Kasumi-1 (cell line): ENCODE measurements at places on chromosomes 7 and 10.

GRCh38 chr10:89759531-89759930 lies 58.1 kb downstream of the KIF20B start:
- no peak for DNase-seq

GRCh38 chr10:71393841-71394475 lies 2.8 kb upstream of the CDH23 start:
- DNase-seq = no peak

DNA sequence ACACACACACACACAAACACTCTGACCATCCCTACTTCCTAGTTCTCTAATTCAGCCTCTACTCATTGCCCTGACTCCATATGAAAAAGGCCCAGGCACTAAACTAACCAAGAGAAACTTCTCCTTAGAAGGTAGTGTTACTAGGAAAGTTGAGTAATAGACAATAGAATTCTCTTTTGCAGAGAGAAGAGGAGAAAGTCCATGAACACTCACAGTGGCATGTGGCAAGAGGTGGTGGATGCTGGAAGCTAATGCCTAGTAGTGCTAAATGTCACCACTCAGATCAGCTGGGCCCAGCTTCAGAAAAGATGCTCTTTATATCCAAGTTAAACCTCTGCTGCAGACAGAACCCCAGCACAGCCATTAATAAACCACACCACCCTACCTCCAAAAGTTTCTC lies 58.2 kb downstream of the SORBS1 start:
- no peak for DNase-seq

DNA sequence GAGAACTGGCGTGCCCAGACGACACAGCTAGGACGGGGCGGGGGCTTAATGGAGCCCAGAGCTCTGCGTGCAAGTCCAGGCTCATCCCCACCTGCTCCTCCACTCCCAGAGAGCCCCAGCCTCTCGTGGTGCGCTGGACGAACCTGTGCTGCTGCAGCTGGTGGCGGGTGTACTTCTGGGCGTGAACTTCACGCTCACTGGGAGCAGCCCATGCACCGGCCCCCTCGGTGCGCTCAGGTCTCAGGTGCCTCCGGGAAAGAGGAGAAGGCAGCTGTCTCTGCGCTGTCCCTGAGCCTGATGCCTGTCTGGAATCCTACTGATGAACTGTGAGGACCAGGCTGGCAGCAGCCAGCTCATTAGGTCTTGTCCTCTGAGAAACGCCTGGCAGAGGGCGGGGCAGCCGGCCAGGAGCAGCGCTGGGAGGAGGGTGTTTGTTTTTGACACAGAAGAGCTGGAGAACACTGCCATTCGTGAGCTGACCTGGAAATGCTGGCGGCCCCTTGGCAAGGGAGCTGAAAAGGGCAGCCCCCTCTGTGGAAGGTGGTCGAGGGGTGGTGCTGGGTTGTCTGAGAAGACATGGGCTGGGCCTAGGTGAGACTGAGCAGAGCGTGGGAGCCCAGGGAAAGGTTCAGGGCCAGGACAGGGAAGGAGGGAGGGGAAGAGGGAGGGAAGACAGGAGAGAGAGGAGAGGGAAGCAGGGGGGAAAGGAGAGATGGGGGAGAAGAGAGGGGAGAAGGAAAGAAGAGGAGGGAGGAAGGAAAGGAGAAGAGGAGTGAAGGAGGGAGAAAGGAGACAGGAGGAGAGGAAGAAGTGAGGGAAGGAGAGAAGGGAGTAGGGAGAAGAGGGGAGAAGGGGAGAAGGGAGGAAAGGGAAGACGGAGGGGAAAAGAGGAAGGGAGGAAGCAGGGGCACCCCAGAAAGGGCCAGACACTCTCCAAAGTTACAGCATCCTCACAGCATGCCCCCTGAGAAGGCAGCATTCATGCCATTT lies 53.5 kb upstream of the TNS3 start:
- no peak for DNase-seq

DNA sequence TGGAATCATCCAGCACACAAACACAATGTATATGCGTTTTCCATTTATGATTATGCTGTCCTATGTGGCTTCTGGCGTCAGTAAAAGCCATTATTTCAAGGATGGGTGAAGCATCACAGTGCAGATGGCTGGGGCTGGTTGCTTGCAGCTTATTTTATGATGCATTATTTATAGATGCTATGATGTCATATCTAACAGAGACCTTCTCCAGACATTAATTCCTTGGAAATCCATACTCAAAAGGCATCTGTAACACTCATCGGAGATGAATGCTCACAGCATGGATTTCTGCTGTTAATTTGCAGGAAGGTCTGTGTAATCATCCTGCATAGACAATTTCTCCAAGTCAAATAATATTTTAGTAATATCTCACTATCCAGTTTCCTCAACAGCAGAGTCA lies 7.2 kb downstream of the RGS10 start:
- DNase-seq = no peak

- DNase-seq = no peak
These were observed 38.7 kb upstream of the GSAP start for GRCh38 chr7:77454802-77455201.

GRCh38 chr10:86389441-86390193 lies 23.0 kb upstream of the GRID1 start:
- DNase-seq = no peak

- no peak for DNase-seq
These were observed 335.8 kb downstream of the FRMD4A start for GRCh38 chr10:13994932-13995331.

GRCh38 chr10:25294032-25294926 lies 119.5 kb downstream of the GPR158 start:
- no peak for DNase-seq

GRCh38 chr7:107865956-107866775 lies 24.8 kb upstream of the DLD start:
- DNase-seq = no peak

- peak; percentile 53 for DNase-seq
These were observed 4.3 kb downstream of the PFKP start for GRCh38 chr10:3071405-3072198.

- no peak for DNase-seq
These were observed 33.1 kb downstream of the GPRIN2 start for GRCh38 chr10:46523119-46523961.

DNA sequence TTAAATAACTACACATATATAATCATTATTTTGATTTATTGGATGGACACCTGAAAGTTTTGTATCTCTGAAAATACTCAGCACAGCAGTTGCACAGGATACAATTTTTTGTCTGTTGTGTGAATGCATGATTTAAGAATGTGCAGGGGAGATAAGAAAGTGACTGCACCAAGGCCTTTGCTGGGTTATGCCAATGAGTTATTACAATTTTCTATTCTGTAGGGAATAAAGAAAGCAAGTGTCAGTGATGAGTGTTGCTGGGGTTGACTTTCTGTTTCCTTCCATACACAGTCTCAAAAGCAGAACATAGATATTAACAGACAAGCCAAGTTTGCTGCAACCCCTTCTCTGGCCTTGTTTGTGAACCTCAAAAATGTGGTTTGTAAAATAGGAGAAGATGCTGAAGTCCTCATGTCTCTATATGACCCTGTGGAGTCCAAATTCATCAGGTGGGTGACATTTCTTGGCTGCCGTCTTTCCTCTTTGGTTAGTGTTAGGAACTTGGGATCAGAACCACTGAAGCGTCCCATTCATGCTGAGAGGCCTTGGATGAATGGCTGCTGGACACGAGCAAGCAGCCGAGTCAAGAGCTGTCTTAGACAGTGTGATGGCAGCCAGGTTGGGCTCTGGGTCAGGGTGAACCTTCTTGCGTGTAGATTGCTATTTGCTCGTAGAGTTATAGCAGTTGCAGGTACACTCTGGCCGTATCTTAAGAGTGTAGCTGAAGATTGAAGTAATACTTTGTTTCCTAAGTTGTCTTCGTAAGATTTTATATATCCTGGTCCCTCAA lies 92.8 kb downstream of the DOCK1 start:
- DNase-seq = no peak

DNA sequence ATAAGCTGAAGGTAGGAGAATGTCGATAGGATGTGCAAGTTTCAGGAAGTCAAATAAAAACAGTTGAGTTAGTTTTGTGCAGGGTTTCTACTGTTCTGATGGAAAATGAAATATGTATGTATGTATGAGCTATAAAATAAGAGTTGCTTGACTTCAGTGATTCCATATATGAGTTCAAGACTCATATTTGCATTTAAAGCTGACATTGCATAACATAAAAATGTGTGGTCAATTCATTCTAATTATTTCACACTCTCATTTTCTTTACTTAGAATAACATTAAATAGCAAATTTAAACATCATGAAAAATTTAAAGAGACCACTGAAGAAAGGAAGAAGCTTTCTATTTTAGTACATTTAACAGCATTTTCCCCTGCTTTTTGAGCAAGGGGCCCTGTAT lies 37.8 kb downstream of the IFIT5 start:
- DNase-seq = no peak

- no peak for DNase-seq
These were observed 19.6 kb downstream of the DPYSL4 start for GRCh38 chr10:132206377-132206745.

GRCh38 chr7:98229991-98230745 lies 18.9 kb downstream of the BHLHA15 start:
- no peak for DNase-seq

DNA sequence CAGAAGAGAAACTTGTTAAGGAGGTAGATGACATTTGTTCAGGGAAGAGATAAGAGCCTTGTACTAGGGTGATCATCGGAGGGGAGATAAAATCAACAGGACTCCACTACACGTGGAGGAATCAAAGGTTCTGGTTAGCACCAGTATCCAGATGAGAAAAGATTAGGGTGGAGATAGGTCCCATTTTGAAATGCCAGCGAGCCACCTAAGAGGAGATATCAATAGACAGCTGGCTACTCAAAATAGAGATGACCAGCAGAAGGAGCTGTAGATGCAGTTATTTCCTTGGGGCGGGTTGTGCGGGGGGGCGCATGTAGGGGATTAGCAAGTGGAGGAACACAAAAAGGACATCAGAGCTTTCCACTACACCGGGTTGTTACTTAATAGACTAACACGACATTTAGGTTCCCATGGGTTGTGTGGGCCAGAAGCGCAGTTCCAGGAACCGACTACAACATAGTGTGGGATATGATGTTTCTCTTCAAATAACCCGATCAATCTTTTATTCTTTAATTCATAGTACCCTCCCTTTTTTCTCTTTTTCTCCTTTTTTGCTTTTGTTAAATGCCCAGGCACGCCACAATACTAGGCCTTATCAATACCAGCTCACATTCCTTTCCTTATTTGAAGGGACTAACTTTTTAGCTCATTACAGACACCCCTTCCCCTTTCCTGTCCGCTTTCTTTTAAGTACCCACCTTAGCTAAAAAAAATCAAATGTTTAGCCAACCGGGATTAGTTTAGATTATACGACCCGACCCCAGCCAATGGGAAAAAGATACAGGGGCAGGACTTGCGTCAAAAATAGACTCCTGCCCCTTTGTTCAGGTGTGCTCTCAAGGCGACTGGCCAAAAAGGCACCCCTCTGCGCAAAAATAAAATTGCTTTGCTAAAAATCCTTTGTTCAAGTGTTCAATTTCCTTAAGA lies 2.0 kb upstream of the KIF11 start:
- DNase-seq = peak; percentile 85

GRCh38 chr10:70319824-70320223 lies 36.0 kb upstream of the NPFFR1 start:
- no peak for DNase-seq

- DNase-seq = no peak
These were observed at the start of gene PHKG1 for GRCh38 chr7:56092789-56093531. Gene PHKG1 (minus strand): TSS chr7:56092952. CDS start chr7:56088941, 4,011 bp downstream.

GRCh38 chr7:151484971-151485707 lies 34.6 kb downstream of the RHEB start:
- DNase-seq = peak; percentile 8

GRCh38 chr7:90701771-90702170 lies 105.7 kb downstream of the CDK14 start:
- no peak for DNase-seq

GRCh38 chr7:96723622-96724021 lies 14.0 kb upstream of the SEM1 start:
- no peak for DNase-seq

- DNase-seq = no peak
These were observed 1.6 kb upstream of the PILRA start for GRCh38 chr7:100371561-100372171.

DNA sequence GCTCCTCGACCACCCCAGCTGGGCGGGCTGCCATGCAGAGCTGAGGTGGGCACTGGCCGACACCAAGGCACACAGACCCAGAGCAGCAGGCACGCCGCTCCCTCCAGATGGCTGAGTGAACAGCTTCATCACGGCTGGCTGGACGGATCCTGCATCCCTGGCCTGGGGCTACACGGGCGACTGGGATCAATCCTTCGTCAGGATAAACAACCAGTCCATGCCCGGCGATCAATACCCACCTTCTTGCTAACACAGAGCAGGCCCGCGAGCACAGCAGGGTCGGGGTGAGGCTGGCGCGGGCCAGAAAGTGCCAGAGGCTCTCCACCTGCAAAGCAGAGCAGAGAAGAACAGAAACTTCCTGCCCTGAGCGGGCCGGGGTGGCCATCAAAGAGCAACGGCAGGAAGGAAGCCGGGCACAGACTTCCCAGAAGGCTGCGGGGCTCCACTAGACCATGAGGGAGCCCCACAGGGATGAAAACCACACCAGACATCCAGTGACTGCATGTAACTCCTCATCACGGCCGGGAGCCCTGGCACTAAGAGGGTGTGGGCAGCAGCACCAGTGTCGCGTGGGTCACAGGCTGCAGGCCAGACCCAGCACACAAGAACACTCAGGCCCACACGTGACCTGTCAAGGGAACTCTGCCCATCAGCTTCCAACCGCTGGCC lies 166.4 kb downstream of the MAD1L1 start:
- DNase-seq = no peak

DNA sequence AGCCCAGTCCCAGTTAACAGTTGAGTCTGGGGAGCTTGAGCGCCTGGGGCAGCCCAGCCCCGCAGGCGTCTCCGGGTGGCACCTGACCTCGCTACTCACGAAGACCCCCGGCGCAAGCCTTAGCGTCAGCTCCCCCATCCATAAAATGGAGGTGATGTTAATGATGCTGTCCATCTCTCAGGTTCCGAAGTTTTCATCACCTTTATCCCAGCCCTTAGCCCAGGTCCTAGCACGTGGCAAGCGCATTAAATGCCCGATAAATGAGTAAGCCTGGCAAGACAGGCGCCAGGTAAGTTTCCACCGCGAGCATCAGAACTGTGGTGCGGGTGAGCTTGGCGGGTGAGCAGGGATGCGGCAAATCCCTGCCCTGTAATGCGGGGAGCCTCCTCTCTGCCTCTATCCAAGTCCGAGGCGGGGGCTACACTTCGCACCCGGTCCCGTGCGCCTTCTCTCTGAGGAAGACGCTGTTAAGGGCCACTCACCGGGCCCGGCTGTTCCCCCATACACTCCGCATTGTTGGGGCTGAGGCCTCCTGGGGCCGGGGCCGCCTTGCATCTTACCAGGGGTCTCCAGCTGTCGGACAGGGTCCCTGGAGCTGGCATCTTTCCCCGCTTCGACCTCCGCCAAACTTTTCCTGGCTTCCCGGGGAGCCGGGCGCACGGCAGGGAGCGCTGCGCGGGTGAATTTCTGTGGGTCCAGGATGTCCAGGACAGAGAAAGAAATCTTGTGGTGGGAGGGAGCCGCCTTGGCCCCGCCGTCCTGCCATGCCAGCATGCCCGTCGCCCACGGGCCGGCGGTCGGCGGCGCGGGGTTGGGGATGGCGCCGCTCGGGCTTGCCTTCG lies 444 bp downstream of the NKX1-2 start:
- DNase-seq = no peak

GRCh38 chr10:109866168-109866994 lies 56.9 kb downstream of the XPNPEP1 start:
- DNase-seq = peak; percentile 28
